ENCODE measurements at places on chromosomes 12 and 14.
A peak's percentile ranks its signal among the peaks of the same experiment; 100 is the strongest.

DNA sequence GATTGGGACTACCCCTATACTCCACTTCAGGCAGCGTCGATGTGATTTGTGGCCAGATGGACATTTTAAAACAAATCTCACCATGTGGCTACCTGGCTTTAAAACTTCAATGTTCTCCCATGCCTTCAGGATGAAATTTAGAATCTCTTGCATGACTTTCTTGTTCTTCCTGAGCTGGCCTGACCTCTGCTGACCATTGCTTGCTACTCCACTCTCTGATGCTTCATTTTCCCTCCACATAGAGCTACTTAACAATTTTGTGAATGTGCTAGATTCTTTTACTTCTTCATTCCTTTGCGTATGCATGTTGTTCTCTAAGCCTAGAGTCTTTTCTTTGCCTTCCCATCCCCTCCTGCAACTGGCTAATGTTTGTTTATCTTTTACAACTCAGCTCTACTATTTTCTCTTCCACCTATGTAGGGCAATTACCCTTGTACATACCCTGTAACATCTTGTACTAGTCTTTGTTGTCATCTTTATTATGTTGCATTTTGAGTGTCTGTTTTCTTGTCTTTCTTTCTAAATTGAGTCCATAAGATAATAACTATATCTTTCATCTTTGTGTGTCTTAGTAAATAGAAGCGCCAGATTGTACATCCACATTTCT lies 41.2 kb downstream of the YLPM1 start:
- DNase-seq = no peak

- no peak for DNase-seq
Measured at GRCh38 chr14:51616724-51617409, 34.8 kb upstream of the FRMD6 start.

GRCh38 chr12:130966443-130967030 lies 12.8 kb downstream of the ADGRD1 start:
- DNase-seq = no peak

GRCh38 chr14:33469898-33470297 lies 481.0 kb downstream of the EGLN3 start:
- DNase-seq = no peak

DNA sequence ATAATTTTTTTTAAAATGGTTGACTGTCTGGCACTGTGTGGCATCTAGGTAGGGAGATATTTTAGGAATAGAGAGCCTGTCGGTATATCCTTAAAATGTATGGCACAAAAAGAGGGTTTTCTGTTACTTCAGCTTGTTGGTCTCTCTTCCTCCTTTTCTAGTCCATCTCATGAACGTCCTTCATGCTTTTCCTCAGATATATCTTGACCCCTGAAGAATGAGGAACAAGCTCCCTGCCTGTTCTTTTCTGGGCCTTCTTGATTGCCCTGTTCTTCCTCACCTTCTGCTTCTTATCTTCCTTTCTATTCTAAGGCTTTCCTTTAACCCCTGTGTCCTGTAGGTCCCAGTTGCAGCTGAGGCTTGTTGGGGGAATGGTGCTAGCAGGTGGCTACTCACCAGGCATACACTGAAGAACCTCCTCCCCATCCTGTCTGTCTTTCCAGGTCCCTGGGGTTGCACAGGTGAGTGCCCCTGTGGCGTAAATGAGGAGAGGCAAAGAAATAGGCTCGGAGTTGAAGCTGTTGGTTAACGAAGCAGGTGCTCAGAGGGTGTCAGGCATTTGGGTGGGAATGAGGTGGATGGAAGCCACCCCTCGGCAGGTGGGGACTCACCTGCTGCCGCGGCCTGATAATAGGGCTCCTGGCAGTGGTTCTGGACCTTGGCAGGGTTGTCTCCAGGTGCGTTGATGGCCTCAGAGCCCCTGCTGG lies 7.2 kb upstream of the C1R start:
- no peak for DNase-seq

DNA sequence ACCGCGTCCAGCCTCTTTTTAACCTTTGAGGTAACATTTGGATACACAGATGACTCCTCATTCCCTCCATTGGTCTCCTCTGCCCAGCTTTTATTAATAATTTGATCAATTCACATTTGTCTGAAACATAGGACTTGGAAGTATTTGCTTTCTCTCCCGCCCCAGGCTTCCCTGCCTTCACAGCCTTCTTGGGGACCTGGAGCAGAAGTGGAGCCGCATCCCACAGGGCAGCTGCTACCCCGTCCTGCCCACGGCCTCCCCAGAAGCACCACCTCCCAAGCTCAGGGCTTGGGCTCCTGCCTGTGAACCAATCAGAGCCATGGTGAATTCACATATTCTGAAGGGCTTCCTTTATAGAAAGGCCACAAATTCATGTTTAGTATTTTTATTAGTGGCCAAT lies 97.6 kb downstream of the PIWIL1 start:
- DNase-seq = no peak

DNA sequence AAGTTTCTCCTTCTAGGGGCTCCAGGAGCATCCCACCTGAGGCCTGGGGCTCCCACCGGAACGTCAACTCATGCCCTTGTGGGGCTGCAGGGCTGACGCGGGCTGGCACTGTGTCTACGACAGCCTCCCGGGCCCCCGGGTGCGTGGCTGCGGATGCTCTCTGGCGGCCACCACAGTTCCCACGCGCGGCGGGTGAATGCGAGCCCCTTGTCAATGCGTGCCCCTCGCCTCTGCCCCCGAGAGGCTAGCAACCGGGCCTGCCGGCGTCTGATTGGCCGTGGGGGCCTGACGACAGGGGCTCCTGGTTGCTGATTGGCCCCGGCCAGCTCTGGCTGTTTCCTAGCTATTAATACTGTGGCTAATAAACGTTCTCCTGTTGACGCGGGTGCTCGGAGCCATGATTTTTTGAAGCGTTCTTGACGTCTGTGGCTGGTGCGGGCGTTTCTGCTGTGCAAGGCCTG lies 1.8 kb upstream of the MEG3 start:
- DNase-seq = peak; percentile 58

DNA sequence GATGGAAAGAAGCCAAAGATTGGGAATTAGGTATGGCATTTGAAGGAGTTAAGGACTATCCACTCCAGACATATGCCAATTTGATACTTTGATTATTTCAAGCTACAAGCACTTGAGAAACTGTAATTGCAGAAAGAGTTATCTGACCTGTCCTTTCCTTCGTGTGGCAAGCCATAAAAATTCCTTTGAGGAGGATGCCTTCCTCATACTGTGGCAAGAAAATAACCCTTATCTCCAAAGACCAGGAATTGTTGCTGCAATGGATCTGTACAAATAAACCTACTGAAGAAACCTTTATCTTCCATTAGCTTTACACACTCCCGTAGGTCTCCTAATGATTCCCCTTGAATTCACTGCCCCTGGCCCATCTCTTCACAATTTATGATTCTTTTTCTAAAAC lies 165.1 kb upstream of the AMIGO2 start:
- DNase-seq = no peak

- no peak for DNase-seq
Measured at GRCh38 chr14:105880616-105881015, 354.2 kb downstream of the TMEM121 start.
